ENCODE measurements at places on chromosomes 4 and X. TPM values are rescaled to one million over a fixed set of nuclear protein-coding genes. Genes with fewer than 3 reads are reported as not detected.

LNX1 gene
- total RNA-seq = 24.3 TPM

DNA sequence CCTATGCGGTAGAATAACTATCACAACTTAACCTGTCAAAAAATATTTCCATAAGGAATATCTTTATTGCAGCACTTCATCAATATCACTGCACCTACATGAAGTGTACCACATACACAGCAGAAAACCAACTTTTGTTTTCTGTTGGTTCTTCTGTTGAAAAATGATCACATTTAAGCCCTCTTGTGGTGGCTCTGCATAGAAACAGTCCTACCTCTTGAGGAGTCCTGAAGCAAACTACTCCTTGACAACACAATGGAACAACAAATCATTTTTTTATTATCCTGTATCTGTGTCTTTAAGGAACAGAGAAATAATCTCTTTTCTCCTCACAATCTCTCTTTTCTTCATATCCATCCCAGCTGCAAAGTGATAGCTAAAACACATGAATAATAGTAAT lies 39.8 kb upstream of the ATOH1 start:
- DNase-seq = no peak

- DNase-seq = no peak
Measured at GRCh38 chr4:86845593-86845992, 3.6 kb downstream of the SLC10A6 start.

- peak; percentile 45 for DNase-seq
Measured at GRCh38 chrX:129769467-129770154, 10.1 kb upstream of the SASH3 start.

GRCh38 chr4:25441519-25442117 lies 64.6 kb downstream of the ANAPC4 start:
- peak; percentile 72 for DNase-seq

All from mucosa of descending colon (tissue), 3 donors.